MCF 10A (cell line): ENCODE measurements at places on chromosomes 2 and 18. TPM values are rescaled to one million over a fixed set of nuclear protein-coding genes. Genes with fewer than 3 reads are reported as not detected.

NPPC gene
- total RNA-seq = not detected in 2 replicates

SERPINB11 gene
- not detected in 2 replicates for total RNA-seq

CNTNAP5 gene
- not detected in 2 replicates for total RNA-seq

ZSWIM2 gene
- not detected in 2 replicates for total RNA-seq

RTTN gene
- 55.8 and 64.7 TPM in 2 replicates for total RNA-seq

NEU2 gene
- total RNA-seq = not detected in 2 replicates

DYTN gene
- not detected in 2 replicates for total RNA-seq

GATA6 gene
- 6.7 and 14.0 TPM in 2 replicates for total RNA-seq

SPATS2L gene
- total RNA-seq = 67.5 and 68.3 TPM in 2 replicates

ITGB1BP1 gene
- 124 and 125 TPM in 2 replicates for total RNA-seq
